ENCODE measurements at places on chromosomes 7 and 10. TPM values are rescaled to one million over a fixed set of nuclear protein-coding genes. Genes with fewer than 3 reads are reported as not detected.

DNA sequence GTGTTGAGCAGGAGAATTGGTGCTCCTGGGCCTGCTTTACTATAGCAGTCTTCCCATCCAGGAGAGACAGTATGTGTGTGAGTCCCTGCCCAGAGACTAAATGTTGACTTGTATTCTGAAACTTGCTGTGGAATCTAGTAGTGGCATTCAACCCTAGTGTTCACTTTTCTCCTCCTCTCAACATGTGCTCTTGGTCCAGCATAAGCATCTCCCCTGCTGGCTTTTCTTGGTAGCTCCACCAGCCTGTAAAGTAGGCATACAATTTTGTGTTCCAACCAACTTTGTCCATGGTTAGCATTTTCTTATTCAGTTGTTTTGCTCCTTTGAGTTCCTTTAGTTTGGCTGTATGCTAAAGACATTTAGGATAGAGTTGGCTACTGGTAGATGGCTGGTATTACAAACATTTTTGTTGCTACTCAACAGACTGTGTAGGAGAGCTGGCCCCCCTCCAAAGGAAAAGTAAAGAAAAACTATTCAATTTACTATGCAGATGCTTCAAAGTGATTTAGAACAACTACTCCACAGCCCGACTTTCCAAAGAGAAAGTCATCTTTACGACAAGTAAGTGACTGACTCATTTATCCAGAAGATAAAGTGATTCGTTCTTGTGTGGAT lies 46.0 kb downstream of the ASB4 start:
- no peak for DNase-seq

GRCh38 chr10:131099028-131099726 lies 212.3 kb downstream of the TCERG1L start:
- DNase-seq = no peak

GRCh38 chr7:133299676-133300075 lies 46.8 kb downstream of the EXOC4 start:
- DNase-seq = no peak

DNA sequence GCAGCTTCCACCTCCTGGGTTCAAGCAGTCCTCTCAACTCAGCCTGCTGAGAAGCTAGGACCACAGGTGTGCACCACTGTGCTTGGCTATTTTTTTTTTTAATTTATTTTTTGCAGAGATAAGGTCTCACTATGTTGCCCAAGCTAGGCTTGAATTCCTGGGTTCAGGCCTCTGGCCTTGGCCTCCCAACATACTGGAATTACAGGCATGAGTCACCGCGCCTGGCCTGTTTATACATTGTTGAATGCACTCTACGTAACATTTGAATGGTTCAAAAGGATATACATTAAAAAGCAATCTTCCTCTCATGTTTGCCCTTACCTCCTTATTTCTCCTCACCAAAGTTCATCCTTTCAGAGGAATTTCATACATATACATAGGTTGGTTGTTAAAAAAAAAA lies 7.2 kb upstream of the SNX10 start:
- DNase-seq = no peak

DNA sequence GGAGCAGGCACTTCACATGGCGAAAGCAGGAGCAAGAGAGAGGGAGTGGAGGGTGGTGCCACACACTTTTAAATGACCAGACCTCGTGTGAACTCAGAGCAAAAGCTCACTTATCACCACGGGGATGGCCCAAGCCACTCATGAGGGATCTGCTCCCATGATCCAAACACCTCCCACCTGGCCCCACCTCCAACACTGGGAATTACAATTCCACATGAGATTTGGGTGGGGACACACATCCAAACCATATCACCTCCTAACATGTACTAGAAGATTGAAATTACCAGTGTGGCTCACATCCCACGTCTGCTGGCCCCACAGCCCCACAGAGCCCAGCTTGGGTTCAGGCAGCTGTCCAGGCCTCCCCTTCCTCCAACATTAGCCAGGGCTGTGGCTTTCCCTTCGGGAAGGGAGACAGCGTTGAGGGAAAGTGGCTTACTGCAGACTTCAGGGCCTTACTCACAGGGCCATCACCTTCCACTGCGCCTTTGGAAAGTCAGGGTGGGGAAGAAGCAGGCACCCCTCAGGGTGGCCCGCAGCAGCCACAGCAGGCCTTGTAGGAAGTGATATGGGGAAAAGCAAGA lies 7.7 kb downstream of the DEPP1 start:
- no peak for DNase-seq

DNA sequence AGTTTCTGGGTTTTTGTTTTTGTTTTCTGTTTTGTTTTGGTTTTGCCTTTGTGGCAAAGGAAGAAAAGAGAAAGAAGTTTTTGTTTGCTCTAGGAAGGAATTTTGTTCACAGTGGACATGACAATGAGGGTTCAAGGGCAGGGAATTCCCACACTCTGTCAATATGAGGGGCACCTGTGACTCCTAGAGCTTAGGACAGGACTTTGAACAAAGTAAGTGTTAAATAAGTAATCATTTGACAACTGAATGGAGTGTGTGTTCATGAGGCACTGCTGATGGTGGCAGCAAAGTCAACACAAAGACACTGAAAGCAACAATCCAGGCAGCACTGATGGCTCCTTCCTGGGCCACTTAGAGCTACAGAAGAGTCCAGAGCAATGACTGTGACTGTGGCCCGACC lies 1381.1 kb upstream of the LRRTM3 start:
- DNase-seq = no peak

Gene GNG11
- 6.2 TPM for total RNA-seq

Gene LRRC61
- 0.62 TPM for total RNA-seq

DNA sequence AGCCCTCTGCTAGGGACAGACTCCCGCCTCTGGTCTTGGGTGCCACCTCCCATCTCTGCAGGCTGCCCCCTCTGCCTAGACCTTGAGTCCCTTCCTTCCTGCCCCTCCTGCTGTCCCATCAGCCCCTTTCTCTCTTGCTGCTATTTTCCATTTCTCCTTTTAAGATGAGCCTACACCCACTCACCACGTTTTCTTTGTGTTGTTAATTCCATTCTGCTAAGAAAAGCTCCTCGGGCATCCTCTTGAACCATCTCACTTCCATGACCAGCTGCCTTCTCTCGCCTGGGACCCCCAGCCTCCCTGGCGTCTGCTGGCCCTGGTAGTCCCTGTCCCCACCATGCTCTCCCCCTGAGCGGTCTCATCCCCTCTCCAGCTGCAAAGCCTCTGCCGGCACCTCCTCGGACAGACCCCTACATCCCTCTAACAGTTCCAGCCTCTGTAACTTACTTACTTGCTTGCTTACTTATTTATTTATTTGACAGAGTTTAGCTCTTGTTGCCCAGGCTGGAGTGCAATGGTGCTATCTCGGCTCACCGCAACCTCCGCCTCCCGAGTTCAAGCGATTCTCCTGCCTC lies 95.8 kb upstream of the SH2B2 start:
- DNase-seq = no peak

Gene FXYD4
- not detected for total RNA-seq
